ENCODE measurements at places on chromosomes 4 and X.

GRCh38 chrX:129360175-129360574 lies 163.1 kb downstream of the SMARCA1 start:
- DNase-seq = peak; percentile 34

DNA sequence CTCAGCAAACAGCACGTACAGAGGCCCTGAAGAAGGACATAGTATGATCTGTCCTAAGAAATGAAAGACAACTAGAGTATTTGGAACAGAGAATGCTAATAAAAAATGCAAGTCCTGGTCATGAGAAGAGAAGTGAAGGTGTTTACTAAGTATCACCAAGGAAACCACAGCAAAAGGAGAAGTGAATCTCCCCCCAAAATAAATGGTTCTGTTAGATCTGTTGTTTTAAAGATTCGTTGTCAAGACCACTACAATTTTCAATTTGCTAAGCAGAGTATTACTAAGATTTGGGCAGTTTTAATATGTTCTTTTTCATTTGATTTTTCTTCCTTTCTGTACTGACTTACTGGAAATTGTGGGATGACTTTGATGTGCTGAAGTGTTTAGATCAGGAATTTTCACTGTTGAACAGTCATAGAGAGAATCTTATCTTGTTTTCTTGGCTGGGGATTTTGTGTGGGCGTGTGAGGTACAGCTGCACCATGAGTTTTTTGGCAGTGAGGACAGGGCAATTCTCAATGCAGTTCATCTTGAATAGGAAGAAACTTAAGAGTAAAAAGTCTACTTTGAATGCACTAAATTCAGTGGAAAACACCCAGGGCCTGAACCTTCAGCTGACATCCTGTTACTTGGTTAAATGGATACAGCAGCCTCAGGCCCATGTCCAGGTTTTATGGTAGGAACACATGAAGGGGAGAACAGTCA lies 132.2 kb downstream of the STIM2 start:
- DNase-seq = no peak

- no peak for DNase-seq
Observed at GRCh38 chr4:125985856-125986255, 671.1 kb downstream of the FAT4 start.

GRCh38 chr4:73434311-73434710 lies 1.7 kb upstream of the AFP start:
- DNase-seq = no peak

DNA sequence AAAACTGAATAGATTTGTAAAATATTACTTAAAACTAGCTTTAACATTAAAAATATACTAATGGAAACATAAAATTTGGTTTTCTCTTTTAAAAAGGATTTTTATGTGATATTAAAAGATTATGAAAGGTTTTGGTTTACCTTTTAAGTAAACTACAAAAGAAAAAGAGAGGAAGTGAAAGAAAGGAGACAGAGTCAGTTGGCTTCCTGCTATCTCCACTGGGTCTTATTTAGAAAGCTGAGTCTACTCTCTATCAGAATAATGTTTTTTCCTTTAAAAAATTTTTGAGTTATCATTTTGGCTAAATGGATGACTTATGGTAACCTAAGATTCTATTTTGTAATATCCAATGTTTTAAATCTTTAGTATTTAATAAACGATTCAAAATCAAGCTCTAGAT lies 21.6 kb upstream of the ATP8A1 start:
- no peak for DNase-seq

DNA sequence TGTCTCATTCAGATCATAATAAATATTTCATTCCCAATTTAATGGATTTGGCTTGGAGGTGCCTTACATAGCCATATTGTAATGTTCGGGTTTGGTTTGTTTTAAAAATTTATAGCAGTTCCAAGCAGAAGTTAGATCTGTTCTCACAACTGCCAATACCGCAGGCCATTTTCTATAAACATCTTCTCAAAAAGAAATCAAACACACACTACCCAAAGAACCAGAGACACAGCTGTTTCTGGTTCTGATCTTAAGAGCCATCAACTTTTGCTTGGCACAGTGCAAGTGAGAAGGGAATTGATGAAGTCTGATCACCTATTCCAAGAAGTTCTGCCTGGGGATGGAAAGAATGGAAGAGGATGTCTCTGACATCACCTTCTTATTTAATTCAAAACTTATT lies 22.9 kb downstream of the MID1IP1 start:
- no peak for DNase-seq

- DNase-seq = peak; percentile 56
Observed at GRCh38 chr4:185524888-185525863, 10.1 kb downstream of the PDLIM3 start.
